ENCODE measurements at places on chromosomes 12 and 14.

DNA sequence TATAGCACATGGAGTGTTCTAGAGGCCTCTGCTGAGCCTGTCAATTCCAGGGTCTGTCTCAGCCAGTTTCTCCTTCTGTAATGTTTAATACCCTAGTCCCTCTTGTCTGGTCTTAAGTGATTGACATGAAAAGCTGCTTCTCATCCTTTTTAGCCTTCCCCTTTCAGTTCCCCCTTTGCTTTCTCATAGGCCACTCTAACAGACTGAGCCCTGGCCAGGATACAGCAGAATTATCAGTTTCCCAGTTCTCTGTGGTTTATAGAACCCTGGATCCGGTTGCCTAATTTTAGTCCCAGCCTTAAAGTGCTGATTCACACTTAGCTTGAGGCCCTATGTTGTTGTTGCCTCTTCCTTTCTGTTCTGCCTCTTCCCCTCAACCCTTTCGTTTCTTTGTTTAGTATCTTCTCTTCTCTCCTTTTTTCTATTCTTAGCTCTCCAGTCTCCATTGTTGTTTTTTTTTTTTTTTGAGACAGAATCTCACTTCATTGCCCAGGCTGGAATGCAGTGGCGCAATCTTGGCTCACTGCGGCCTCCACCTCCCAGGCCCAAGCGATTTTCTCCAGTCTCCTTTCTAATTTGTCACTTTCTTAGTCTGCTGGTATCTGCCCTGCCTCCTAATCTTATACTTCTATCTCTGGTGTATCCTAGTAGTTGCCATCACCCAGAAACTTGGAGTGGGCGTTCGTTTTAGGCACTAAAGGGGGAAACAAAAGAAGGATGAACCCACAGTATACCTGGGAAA, 2.9 kb upstream of the BIN2 start:
- DNase-seq = no peak

GRCh38 chr14:63781686-63782085, 53.8 kb upstream of the SGPP1 start:
- DNase-seq = no peak

- DNase-seq = no peak
Measured at GRCh38 chr14:101819251-101819990, 57.9 kb downstream of the PPP2R5C start.

DNA sequence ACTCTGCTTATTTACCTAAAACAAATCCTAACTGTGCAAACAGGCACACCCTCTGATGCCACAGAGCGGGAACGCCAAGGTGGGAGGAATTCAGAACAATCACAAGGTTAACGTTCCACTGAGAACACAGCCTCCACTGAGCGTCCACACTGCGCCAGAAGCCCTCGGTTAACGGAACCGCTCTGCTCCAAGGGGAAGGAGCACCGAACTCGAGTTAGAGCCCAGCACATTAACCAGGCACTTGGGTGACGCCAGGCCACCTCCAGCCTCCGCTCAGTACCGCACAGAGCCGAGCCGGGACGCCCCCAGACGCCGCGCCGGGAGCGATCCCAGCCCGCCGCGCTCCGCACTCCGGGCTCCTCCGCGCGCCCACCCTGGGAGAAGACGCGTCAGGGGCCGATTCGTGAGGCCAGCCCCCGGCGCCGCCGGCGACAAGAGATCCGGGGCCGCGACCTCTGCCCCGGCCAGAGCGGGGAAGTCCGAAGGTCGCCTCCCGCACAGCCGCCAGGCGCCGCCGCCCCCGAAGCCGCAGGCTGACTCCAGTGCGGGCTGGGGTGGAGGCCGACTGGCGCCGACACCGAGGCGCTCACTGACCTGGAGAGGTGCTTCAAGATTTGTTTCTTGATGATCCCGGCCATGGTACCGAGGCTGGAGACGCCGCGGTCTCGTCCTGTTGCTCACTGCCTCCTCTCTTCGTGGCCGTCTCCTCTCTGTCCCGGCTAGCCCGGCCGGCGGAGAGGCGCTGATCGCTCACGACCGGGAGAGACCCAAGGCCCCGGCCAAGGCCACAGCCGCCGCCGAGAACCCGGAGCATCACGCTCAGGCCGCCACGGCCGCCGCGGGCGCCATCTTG, 450 bp downstream of the BLTP3B start:
- peak; percentile 63 for DNase-seq

DNA sequence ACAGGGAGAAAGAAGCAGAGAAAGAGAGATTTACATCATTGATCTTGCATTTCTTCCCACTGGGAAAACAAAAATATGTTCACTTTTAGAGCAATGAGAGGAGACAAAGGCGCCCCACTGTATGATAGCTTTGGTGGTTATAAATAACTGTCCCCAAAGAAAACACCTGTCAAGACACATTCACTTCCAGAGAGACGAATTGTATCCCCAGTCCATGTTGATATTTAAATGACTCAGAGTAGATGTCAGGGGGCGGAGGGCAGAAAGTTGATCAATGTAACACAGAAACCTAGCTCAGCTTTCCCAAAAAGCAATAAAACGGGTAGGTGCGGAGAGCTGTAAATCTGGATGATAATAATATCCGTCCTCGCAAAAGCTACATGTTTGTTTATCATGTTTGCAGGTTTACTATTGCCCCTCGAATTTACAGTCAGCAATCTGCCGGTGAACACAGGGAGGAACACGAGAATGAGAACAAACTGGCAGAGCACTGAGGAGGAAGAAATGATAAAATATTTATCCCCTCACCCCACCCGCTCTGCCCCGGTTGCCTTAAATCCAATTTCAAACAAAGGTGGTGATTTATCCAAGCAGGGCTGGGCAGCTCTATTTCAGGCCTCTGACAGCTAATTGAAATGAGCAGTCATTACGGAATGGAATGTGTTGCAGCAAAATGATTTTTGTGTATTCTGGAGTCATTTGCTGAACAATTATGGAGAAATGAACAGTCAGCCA, 84.4 kb downstream of the CMKLR1 start:
- no peak for DNase-seq

DNA sequence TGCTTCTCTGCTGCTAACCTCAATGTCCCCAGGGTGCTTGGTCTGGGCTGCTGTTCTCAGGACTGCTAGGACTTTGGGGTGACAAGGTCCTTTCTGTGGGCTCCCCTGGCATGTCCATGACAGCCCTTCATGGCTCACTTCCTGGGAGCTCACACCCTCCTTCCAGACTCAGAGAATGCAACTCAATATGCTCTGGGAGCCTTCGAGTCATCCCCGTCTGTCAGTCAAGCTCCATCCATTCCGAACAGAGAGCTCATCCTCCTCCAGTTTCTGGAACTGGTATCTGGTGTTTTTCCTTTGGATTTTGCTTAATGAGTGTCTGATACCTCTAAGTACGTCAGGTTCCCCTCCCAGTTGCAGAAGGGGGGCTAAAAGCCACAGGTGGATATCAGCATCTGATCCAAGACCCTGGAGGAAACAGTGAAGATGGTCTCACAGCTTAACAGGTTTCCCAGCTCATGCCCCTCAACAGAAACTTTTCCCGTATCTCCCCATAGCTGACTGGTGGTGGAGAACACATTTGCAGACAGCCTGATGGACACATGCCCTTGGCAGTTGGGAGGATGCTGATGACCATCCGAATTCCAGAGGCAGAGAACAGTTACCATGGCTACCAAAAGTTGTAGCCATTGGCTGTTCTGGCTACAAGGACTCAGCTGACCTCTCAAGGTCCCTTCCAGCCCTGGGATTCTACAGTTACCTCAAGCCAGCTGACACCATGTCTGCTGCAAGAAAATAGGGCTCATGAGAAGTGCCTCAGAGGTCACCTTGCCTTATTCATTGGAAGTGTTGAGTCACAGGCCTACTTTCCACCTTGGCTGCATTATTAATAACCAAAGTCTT, 9.5 kb upstream of the RAB35 start:
- DNase-seq = no peak

DNA sequence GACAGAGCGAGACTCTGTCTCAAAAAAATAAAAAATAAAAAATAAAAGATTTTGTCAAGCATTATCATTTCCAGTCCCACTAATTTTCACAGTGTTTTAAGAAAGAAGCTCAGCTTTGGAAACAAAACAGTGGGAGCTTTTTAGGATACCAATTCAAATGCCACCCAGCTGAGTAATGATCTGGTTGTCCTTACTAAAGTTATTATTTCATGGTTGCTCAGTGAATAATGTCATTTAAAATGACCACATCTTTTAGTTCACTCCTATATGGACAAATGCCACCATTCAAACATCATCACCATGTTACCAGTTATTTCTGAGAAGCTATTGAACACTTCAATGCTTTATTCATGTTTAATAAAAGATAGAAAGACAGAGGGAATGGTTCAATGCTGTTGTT, 365.0 kb downstream of the CCER1 start:
- no peak for DNase-seq

DNA sequence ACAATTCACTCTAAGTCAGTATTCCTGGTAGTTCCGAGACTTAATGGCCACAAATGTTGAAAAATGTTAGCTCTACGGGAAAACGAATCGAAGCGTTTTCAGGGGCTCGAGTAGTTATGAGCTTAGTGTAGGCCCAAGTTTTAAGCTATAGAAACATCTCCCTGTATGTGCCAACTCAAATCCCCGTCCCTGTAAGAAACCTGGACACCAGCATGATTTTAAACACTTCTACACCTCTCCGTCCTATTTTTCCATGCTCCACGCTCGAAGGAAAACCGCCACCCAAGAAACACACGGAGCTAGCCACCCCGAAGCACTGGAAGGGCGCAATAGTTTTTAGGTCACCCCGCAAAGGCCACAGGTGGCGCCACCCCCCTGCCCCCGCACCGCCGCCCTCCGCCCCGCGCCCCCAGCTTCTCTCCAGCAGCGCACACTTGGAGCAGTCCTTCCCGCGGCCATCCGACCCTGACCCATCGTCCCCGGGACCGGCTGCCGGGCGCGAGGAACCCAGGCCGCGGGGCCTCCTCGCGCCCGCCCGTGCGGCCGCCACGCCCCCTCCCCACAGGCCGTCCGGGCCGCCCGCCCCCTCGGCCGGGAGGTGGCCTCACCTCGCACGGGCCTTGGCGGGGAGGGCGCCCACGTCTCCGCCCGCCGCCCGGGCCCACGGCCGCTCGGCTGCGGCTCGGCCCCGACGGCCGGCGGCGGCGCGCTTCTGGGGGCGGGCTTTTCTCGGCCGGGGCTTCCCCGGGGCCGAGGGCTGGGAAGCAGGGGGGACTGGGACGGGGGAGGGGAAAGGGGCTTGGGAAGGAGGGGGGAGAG, 522 bp downstream of the R3HDM2 start:
- peak; percentile 50 for DNase-seq

- no peak for DNase-seq
Measured at GRCh38 chr14:85217412-85217811, 312.5 kb upstream of the FLRT2 start.

GRCh38 chr14:83023369-83023768, 1489.7 kb upstream of the SEL1L start:
- no peak for DNase-seq

DNA sequence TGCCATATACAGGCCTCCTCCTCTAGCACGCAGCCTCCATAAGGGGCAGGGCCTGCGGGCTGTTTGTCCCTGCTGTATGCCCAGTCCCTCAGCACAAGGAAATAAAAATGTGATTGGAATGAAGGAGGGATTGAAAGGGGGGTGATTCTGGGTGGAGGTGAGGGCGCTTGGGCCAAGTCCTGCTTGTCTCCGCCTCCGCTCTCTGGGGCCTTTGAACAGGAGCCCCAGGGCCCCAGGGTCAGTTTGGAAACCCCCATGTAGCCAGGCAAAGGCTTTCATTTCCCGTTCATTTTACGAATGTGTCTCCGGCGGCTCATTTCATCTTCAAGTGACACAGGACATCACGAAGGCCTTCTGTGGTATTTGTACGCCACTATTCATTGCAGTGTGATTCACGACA, 4.5 kb upstream of the CACNA2D4 start:
- DNase-seq = no peak

DNA sequence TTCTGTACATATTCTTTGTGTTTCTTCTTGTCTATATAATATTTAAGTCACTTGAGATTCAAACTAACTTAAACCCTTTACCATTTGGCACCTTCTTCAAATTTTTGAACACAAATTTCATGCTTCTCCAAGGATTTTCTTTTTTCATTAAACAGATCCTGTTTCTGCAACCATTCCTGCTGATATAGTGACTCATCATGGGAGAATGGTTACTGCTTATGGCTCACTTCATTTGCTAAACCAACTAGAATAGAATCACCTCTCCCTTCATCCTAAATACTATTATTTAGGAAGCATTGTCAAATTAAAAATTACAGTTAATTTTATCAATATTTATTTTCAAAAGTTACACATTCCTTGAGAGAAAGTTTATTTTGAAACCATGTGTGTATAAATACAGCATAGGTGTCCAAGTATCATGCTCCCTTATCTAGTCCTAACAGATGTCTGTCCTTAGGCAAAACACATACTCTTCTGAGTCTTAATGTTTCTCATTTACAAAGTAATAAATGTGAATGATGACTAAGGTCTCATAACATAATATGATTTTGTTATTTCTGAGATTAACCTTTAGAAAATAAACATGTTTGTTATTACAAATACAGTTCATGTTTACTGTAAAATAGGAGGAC, 40.7 kb downstream of the PLCZ1 start:
- no peak for DNase-seq

DNA sequence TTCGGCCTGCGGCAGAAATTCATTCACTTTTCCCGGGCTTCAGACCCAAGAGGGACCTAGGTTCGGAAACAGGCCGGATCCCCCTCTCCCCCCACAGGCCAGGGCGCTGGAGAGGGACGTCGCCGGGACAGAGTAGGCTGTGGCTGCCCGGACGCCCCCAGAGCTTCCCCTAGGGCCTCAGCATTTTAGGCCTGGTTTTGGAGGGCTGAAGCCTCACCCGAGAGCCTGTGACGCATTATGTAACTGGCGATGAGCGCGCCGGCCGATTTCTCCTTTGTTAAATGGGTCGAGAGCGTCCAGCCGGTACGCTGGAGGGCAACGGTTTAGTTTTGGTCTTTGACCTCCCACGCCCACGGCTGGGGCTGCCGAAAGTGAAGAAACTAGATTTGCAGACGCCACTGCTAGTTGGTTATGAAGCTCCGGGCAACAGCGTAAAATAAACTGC, 657 bp downstream of the PEBP1 start:
- peak; percentile 57 for DNase-seq

- no peak for DNase-seq
Measured at GRCh38 chr12:108722992-108723766, 8.1 kb downstream of the CORO1C start.

GRCh38 chr14:45838597-45838996, 585.6 kb upstream of the MIS18BP1 start:
- no peak for DNase-seq

- DNase-seq = no peak
Measured at GRCh38 chr12:49916129-49916919, 12.6 kb upstream of the FAIM2 start.
